NCI-H2029 (cell line): ENCODE measurements at places on chromosomes 7 and 10.

- no peak for DNase-seq
These were observed 3.8 kb upstream of the DDX50 start for GRCh38 chr10:68897336-68897741.

DNA sequence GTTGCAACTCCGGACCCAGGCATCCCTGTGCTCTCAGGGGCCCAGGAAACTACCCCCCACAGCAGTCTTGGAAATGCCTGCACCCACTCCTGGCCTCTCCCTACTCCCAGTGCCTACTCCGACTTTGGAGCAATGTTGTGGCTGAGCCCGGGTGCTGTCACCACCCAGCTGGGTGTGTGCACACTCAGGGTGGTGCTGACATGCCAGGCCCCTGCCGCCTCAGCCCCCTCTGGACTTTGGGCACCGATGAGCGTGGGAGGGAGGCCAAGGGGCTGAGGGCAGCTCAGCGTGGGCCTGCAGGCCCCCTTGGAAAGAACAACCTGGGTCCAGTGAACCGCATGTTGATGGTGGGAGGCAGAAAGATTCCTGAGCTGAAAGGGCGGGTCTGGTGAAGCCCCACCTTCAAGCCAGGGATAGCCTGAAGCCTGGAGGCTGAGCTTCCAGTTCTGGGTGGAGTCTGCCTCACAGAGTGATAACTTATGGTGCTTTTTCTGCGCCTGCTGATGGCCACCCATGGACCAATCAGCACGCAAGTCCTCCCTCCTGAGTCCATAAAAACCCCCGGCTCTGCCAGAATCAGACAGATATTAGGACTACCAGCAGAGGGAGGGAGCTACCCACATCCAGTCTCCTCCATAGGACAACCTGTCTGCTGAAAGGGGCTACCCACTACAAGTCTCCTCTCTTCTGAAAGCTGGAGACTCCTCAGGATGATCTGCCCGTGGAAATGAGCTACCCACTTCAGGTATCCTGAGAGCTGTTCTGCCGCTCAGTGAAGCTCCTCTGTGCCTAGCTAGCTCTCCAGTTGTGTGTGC is 380.4 kb upstream of the SORCS1 start:
- no peak for DNase-seq

- DNase-seq: no peak
These were observed 38.2 kb downstream of the WDR37 start for GRCh38 chr10:1094112-1095057.

GRCh38 chr7:44403176-44403759 is 77.9 kb upstream of the CAMK2B start:
- DNase-seq: no peak

GRCh38 chr10:103855424-103855823 is at the start of gene SH3PXD2A:
SH3PXD2A (minus strand) TSS chr10:103855576; CDS start chr10:103855266, 310 bp downstream.
- no peak for DNase-seq

GRCh38 chr7:147079083-147079482 is 962.5 kb downstream of the CNTNAP2 start:
- DNase-seq: no peak

- no peak for DNase-seq
These were observed 34.8 kb downstream of the MGMT start for GRCh38 chr10:129501652-129502436.

DNA sequence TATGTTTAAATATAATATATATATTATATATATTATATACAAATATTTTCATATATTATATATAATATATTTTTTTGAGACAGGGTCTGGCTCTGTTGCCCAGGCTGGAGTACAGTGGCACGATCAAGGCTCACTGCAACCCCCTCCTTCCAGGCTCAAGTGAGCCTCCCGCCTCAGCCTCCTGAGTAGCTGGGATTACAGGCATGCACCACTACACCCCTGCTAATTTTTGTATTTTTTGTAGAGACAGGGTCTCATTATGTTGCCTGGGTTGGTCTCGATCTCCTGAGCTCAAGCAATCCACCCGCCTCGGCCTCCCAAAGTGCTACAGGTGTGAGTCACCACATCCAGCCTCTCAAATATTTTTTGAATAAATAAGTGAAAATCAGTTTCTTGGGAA is 215.5 kb downstream of the GATA3 start:
- DNase-seq: no peak

GRCh38 chr7:12032146-12032545 is 178.9 kb upstream of the TMEM106B start:
- no peak for DNase-seq

DNA sequence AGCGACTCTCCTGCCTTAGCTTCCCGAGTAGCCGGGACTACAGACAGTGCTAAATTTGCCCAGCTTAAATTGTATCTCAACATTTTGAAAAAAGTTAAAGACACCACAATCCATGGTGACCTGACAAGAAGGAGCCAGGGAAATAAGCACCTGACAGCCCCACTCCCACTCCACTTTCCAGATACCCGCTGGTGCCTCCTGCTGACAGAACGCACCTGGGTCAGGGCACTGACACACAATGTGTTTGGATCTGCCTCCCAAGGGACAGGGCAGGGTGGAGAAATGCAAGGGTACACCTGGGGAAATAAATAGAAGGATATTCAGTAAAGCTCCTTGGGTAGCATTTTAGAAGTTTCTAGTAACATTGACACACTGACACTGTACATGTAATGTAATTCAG is 58.9 kb upstream of the OPN4 start:
- DNase-seq: no peak

DNA sequence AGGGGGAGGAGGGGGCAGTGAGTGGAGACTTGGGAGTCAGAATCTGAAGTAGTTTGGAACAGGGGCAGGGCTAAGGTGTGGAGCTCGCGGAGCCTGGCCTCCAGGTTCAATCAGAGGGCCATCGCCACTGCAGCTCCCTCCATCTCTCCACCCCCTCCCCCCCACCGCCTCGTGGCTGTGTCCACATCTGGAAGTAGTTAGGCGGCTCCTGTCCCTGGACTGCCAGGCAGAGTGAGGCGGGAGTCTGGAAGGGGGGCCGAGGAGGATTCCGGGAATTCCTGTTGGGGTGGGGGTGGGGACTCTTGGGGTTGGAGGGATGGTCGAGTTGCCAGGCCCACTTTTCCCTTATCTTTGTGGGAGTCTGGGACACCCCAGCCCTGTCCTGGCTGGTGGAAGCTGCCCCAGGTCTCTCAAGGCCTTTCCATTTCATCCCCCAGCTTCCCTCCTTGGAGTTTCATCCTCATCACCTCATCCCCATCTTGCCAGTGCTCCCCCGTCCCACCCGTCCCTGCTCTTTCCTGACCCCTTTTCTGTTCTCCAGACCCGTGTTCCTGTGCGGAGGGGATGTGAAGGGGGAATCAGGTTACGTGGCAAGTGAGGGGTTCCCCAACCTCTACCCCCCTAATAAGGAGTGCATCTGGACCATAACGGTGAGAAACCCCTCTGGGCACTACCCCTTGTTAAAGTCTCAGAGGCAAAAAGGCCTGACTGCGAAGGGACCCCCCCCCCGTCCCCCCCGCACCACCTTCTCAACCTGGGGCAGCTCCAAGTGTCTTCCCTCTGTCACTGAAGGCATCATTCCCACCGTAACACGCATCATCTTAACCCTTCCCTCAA is 944 bp downstream of the PCOLCE start:
- no peak for DNase-seq

DNA sequence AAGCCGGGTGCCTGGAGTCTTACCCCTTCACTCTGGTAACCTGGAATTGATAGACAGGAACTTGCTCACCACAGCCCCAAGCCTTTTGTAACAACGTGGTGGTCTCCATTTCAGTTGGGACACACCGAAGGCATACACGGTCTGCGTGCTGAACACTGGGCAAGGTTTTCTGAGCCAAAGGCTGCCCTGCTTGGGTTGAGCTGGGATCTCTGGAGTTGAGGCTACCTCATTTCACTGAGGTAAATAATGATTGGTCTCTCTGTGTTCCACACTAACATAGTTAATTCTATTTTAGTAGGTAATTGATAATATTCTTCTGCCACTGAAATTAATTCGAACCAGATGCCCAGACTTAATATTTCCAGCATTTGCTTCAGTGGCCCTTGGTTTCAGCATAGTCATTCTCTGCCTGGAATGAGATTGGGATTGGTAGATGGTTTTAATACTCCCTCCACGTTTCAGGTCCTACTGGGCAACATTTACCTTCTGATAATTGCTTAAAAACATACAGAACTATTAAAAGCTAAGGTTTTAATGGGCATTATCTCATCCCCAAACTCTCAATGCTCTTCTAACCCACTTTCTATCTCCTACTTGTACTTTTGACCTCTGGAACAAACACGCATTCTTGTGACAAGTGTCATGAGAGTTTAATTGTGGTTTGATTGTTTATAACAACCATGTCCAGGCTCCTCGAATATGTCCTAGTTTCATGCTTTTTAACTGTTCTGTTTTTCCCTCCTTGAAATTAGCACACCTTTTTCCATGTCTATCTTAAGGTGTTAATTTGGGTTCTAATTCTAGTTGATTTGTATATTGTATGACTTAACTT is 202.3 kb upstream of the KLF6 start:
- no peak for DNase-seq

DNA sequence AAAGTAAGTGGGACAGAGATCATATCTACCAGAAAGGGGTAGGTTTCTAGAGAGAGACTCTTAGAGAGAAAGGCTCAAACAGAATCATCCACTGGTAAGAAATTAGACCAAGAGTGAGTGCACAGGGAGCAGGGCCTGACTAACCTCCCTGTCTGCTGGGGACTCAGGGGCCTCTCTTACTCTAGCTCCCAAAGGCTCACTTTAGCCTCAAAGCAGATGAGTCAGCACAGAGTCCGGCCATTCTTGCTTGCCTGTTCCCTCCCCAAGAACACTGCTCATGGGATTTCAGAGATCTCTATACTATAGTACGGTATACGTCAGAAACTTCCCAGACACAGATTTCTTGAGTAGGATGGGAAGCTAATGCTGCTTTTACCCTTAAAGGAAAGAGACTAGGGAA is 32.7 kb downstream of the RBM28 start:
- DNase-seq: no peak

GRCh38 chr7:108589874-108590273 is 20.2 kb downstream of the DNAJB9 start:
- DNase-seq: no peak

DNA sequence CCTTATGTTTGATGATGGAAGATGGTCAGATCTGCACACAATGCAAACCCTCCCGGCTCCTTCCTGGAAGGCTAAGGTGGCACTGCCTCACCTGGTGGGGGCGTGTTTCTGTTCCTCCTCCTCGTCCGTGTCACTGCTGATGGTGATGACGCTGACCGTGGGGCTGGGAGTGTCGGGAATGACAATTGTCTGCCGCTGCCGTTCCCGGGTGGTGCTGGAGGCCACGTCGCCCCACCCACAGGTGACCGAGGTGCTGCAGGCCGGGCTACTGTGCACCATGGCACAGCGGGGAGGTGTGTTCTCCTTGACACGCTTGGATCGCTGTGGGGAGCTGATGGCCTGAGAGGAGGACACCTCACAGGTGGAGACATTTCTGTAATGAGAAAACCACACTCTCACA is 73.1 kb downstream of the CLEC2L start:
- DNase-seq: no peak

DNA sequence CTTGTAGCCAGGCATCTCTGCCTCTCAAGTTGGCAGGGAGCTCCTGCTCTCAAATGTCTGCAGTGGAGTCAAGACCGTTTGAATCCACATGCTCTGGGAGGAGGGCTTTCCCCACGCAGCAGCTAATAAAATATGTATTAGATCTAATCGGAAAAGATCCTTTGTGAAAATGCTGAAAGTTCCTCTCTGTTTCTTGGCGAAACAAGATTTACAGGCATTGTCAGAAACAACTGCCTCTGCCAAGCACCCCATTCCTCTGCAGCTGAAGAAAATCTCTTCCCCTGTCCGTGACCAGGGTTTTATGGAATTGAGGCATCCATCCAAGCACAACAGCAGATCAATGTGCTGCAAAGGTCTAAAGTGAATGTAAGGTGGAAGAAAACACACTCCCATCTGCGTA is 165.8 kb downstream of the TCERG1L start:
- DNase-seq: no peak

DNA sequence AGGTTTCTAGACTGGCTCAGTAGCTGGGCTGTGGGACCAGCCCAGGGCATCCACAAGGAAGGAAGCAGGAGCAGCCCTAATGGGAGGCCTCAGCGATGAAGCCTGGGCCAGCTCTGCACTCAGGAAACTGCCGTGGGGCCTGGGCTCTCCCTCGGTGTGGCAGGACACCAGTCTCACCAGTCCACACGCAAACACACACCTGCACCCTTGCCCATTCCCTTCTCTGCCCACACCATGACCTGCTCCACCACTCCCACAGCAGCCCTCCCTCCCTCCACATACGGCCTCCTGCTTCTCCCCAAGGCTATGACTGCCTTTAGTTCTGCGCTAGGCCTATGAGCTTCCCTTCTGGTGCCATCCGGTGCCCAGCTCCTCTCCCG is 7.1 kb downstream of the FGF8 start:
- no peak for DNase-seq

DNA sequence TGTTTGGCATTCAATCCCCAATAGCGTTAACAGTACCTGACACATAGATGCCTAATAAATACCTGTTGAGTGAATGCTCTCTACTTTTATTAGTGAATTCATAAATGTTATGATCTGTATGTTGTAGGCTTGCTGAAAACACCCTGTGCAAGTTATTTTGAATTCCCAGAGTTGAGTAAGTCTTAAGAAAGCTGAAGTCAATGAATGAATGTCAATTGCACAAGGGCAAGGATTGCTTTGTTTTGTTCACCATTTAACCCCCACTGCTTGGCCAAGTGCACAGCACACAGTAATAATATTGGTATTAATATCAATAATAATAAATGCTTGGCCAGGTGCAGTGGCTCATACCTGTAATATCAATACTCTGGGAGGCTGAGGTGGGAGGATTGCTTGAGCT is 10.2 kb downstream of the CPA1 start:
- no peak for DNase-seq

- DNase-seq: peak; percentile 16
These were observed 33.5 kb downstream of the CUL2 start for GRCh38 chr10:35056686-35057085.

DNA sequence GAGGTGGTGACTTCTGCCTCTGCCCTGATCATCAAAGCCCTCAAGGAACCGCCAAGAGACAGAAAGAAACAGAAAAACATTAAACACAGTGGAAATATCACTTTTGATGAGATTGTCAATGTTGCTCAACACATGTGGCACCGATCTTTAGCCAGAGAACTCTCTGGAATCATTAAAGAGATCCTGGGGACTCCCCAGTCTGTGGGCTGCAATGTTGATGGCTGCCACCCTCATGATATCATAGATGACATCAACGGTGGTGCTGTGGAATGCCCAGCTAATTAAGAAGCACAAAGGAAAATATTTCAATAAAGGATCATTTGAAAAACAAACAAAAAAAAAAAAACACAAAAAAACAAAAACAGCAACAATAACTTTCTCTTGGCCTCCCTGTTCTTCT is 59.5 kb upstream of the TOMM7 start:
- DNase-seq: no peak

DNA sequence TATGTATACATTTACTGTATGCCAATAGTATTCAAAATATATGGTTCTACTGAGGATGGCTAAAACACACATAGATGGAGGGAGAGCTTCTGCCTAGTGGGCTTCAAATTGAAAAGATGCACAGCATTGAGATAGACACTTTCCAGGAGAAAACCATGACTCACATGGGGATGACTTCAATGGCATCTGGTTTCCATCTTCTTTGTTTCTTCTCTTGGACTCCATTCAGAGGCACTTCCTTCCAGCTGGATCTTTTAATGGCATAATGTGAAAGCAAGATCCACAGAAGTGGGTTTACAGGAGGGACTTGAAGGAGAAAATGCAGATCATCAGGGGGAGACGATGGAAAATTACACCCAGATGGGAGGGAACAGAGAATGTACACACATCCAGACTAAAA is 84.9 kb downstream of the ZNF365 start:
- no peak for DNase-seq

GRCh38 chr7:34523226-34523918 is 134.6 kb upstream of the NPSR1 start:
- DNase-seq: no peak

- DNase-seq: no peak
These were observed 76.2 kb upstream of the MYL10 start for GRCh38 chr7:101705331-101705730.
